ENCODE measurements at places on chromosomes 16 and 17.

DNA sequence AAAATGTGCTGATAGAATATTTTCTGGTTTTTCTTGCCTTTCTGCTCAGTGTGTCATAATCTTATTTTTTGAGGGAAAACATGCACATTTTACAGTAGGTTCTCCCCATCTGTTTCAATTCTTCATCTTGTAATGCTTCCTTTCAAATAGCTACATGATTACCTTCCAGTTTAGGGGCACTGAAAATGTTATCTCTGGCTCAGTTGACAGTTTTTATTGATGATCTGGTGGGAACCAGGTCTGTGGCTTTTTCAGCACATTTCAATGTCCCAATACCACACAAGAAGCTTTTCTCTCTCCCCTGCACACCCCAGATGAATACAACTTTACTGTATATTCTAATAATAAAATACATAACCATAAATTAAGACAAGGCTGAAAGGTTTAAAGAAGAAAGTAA lies 36.5 kb downstream of the FTO start:
- no peak for DNase-seq

DNA sequence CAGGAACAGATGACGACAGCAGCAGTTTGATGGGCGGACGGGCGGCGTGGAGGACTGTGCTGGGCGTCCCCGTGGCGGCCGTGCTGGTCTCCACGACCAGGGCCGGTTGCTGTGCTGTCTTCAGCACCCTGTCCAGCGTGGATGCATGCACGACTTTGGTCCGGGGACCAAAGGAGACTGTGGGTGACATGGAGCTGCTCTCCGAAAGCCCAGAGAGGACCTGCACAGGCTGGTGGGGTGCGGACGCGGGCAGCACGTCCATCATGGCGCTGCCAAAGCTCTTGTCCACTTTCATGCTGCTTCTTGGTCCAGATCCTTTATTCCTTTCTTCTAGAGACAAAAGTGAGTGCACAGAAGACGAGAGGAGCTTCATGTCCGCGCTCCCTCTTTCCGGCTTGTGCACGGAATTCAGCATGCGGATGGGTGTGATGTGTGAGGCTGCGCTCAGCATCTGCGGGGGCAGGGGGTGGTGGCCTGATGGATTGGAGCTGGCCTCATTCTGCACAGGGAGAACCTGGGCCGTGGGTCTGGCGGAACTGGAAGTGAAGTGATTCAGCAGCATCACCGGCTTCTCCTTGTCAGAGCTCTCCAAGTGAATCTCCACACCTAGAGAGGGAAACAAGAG lies 20.3 kb downstream of the MAP1LC3B start:
- DNase-seq: no peak

DNA sequence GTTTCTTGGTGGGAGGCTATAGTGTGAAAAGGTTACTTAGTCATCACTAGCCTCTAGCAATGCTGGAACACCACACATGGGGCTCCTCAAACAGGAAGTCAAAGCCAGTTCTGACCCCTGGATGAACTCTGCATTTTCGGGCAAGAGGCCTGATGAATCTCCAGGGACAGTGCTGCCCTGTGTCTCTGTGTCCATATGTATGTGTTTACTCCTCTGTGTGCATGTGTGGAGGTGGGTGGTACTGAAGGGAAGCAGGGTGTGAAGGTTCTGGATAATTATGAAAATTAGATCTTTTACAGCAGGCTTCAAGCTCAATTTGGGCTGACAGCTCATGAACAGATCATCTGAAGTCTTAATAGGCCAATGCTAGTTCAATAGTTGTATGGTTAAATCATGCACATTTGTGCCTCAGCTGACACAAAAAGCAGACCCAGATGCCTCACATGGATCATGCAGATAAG lies 133.6 kb downstream of the SNX11 start:
- DNase-seq: peak; percentile 12

- no peak for DNase-seq
These were observed 15.8 kb upstream of the ITGAM start for GRCh38 chr16:31243734-31244670.

DNA sequence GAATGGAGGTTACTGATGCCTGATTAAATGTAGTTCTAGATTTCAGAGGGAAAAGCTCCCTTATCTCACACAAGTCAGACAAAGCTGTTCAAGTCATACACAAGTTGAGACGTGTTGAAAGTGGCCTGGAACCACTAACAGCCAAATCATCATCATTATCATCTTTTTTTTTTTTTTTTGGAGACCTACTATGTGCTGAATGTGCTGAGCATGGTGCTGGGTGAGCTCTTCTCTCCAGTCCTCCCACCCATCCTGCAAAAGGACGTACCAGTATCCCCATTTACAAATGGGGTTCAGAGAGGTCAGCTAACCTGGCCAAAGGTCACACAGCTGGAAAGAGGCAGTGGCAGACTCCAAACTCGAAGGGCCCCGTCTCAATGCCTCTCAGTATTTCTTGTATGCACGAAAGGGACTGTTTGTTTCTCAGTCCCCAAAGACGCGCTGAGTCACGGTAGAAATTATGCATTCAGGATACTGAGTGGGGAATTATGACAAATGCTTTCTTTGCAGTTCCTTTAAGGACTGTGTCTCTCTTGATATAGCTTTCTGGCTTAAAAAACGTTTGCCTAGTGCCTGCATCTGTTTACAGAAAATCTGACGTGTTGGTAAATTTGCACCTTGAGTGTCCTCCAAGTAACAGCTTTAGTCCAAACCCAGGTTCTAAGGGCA lies 235.5 kb downstream of the XYLT1 start:
- DNase-seq: no peak

DNA sequence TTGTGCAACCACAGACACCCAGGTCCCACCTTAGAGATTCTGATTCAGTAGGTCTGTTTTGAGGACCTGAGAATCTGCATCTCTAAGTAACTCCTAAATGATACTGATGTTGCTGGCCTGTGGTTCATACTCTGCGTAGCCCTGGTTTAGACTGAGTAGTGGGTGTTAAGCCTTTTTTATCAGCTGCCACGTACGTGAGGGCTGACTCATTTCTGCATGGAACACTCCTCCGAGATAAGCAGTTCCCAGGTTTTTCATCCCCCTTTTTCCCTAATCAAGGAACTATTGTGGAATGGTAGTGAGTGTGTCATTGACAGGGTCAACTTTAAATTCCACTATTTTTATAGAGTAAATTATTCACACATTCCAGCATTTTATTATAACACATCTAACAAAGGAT lies 26.1 kb downstream of the CDRT4 start:
- no peak for DNase-seq

DNA sequence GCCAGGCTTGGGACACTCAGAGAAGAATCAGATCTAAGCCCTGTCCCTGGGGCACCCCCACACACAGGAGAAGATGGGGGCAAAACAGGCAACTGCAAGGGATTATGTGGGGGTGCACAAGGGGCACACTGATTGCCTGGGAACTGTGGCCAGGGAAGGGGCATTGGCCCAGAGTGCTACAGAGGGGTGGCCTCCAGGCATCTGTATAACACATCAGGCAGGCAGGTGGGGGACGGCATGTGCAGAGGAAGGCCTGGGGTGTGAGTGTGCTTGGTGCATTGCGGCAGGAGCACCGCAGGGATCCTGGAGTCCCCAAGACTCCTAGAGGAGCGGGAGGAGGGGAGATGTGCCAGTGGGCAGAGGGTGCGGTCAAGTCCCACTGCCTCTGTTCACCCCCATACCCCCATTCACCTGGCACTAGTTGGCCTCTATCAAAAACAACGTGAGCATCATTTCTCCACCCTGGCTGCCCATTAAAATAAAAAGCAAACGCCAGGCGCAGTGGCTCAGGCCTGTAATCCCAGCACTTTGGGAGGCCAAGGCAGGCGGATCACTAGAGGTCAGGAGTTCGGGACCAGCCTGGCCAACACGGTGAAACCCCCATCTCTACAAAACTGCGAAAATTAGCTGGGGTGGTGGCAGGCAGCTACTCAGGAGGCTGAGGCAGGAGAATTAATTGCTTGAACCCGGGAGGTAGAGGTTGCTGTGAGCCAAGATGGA lies 41.5 kb downstream of the C16orf82 start:
- no peak for DNase-seq

DNA sequence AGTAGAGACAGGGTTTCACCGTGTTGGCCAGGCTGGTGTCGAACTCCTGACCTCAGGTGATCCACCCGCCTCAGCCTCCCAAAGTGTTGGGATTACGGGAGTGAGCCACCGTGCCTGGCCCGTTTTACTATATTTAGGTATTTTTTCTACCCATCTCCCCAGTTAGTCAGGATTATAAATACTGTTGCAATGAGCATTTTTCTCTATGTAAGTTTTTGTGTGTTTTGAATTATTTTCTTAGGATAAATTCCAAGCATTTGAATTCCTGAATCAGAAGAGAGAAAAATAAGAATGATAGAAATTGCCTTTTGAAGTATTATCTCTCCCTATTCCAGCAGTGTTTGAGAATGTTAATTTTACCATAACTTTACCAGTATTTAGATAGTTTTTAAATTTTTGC lies 36.6 kb downstream of the KIAA0513 start:
- no peak for DNase-seq

DNA sequence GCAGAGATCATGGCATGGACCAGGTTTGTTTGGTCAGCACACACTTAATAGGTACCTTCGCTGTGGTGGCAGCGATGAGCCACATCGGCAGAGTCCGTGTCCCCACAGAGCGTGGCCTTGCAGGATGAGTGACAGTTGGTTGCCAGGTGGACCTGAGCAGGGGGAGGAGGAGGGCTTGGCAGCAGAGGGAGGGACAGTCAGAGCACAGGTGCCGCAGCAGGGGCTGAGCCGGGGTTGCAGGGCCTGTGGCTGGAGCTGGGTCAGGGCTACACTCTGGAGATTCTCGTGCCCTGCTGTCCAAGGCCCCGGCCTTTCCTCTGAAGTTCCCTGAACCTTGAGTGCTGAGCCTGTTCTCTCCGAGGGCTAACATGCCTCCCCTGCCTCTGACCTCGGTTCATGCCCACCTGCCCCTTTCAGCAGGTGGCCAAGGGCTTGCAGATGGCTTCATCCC lies 24.8 kb downstream of the POLR3E start:
- no peak for DNase-seq

DNA sequence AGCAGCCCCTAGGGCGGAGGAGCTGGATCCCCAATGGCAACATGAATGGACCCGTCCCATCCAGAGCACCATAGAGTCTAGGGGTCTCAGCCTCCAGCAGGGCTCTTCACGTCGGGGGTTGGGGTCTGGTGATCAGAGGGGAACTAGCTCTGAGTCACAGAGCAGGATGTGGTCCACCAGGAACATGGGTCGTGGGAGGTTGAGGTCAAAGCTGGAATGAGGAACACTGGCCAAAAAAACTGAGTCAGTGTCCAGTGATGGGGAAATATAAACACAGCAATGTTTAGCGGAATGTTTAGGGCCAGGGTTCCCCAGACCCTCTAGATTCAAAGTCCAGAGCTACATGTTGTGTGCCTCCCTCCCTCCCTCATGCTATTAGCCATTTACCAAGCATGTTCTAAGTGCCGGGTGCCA lies 79.1 kb upstream of the C16orf82 start:
- DNase-seq: no peak

GRCh38 chr17:40341808-40342503 lies 22.6 kb downstream of the GJD3 start:
- no peak for DNase-seq

DNA sequence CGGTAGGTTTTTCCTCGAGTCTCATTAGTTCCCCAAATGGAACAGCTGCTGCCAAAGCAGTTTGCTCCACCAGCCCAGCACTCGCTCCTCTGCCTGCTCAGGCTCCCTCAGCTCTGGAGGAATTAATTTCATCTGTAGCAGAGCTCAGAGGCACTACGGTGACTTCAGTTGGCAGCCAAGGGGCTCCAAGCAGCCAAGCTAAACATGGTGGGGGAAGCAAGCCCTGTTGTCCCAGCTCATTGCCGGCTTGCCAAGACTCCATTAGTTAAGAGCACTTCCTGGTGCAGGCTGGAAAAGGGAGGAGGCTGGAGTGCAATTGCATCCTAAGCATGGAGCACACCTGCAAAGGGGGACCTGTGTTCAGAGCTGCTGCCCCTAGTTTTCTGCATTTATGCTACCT lies 78.7 kb upstream of the GPRC5B start:
- no peak for DNase-seq

- DNase-seq: no peak
These were observed 144.2 kb downstream of the IRF8 start for GRCh38 chr16:86042996-86043725.

DNA sequence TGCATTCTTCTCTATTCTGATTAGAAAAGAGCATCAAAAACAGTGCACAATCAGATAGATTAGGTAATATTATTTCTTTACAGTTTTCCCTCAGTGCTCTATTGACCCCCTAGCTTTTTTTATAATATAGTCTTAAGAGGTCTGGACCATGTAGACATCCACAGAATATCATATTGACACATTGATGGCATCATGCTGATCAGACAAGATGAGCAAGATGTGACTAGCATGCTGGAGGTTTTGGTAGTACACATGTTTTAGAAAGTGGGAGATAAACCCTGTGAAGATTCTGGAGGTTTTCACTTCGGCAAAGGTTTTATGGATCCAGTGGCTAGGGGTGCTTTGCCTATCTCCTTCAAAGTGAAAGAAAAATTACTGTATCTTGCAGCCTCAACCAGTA lies 2.8 kb upstream of the ABCA8 start:
- DNase-seq: no peak
